ENCODE measurements at places on chromosomes 6 and 20.

- no peak for ATAC-seq
Observed at GRCh38 chr20:32609111-32609773, 24.1 kb upstream of the NOL4L start.

DNA sequence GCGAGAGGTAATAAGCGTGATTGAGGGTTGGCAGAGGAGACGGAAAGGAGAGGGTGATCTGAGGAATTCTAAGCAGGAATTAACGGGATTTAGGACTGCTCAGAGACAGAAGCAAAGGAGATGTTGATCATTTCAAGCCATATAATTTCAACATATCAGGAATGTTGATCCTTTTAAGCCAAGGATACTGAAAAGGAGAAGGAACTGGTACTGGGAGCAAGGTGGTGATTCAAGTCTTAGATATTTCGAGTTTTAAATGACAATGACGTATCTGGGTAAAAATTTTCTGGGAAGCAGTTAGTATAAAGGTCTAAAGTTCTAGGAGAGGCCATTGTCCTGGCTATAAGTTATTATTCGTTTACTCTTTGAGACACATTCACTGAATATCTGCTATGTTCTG is 91.3 kb upstream of the OGFRL1 start:
- ATAC-seq, result no peak

DNA sequence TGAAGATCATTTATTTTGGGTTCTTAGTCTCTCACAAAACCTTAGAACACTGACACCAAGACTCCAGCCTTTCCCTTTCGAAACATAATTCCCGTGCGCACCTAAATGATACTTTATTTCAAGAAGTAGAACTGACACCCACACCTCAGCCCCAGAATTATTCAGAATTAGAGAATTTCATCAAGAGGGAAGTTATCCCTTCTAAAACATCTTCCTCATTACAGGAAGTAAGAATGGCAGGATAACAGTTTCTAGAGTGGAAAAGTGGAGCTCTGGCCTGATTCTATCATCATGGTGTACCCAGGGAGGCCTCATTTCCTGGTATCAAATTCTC is 1.4 kb upstream of the SRXN1 start:
- ATAC-seq, result no peak

DNA sequence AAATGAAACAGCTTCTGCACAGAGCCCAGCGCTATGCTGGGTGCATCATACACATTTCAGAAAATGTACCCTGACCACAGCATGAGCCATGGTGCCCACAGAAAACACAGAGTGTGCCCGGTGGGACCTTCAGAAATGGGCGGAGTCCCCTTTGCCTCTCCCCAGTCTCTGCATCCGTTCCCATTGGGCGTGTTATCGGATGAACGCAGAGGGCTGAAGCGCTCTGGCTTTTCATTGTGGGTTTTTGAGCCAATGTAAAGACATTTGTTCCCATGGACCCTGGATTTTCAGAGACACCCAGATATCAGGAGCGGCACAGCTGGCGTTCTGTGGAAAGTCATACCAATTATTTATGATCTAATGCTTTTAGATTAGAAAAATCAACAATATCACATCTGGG is 99.8 kb downstream of the DACT2 start:
- no peak for ATAC-seq

DNA sequence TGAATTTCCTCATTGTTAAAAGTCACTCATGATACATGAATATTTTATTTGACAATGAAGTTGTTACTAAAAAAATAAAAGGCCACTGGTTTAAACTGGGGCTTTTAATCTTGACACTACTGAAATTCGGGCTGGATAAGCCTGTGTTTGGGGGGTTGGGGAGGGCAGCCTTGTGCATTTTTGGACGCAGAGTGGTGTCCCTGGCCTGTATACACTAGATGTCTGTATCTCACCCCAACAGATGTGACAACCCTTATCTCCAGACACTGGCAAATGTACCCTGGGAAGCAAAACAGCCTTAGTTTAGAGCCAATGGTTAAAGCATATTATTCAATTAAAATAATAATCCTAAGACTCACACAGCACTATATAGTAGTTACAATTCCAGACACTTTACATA is 24.8 kb downstream of the MAN1A1 start:
- ATAC-seq, result no peak

DNA sequence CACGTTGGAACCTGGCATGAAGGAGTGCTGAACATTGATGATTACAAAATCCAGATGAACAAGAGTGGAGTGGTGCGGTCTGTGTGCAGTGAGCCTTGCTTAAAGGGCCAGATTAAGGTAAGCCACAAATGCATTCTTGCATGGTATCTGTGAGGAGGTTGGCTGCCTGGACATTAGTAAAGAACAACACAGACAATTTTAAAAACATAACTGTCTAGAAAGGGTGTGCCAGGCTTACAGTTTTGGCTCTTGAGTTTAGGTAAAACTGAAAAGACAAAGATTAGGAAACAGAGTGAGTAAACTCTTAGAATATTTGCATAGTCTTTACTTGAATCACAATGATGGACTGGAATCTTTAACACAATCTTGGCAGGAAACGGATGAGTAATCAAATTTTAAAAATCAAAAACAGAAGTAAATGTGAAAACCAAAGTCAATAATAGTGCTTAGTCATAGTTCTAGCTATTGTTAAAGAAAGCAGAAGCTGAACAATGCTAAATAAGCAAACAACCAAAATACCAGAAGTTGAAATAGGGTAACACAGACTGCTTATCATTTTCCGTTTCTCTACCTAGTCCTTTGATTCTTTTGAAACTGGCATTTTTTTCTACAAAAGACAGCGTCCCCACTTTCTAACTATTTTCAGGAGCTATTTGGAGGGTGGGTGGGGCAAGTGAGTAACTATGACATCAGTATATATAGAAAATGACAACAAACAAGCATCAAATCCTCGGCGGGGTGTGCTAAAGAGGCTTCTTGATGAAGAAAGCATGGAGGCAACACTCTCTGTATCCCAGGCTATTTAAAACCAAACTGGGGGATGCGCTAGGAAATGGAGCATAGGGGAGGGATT is 185.8 kb upstream of the RAB32 start:
- ATAC-seq, result no peak

DNA sequence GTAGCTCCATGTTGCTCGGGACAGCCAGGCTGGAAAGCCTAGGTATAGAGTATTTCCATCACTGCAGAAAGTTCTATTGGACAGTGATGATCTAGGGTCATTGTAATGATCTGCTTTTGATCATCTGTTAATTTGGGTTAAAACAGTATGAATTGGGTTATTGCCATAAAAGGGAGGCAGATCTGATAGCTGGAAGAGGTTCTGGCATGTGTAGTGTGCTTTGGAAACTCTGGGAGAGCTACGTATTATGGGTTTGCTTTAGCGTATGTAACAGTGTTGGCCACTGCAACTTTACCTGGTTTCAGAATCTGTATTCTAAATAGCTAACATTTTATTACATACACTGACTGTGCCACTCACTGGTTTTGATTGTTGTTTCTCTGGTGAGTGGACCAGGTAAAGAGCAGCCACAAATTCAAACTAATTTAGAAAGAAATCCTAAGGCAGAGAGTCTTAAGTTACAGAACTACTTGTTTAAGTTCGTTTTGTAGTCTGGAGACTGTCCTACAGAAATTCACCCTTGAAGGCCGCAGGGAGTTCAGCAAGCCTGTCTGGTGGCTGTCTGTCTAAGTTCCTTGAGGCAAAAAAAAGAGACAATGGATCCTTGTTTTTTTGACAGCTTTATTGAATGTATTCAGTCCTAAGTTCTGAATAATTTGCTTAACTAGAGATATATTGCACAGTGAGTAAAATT is 300.3 kb downstream of the PRL start:
- ATAC-seq, result no peak

DNA sequence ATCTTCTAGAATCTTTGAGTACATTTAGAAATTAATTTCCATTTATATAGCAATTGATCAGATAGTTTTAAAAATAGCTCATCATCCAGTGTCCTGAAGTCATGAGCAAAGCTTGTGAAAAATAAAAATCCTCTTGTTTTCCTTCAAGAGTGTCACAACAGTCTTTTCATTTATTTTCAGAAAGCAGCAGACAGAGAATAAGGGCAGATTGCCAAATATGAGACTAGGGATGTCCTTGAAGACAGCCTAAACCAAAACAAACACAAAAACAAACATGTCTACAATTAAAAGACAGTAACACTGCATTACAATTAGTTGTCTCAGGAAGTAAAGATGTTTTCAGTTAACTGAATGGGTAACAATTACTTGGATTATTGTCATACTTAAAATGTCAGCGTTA is 682.8 kb downstream of the TFAP2A start:
- no peak for ATAC-seq

- no peak for ATAC-seq
Observed at GRCh38 chr6:168071620-168072019, 7.4 kb downstream of the FRMD1 start.

Data from motor neuron (in vitro differentiated cells).